CD4-positive, alpha-beta memory T cell (primary cell): ENCODE measurements at places on chromosomes 6 and 20. TPM values are rescaled to one million over a fixed set of nuclear protein-coding genes. Genes with fewer than 3 reads are reported as not detected.

THBD gene
- 0.50 TPM for total RNA-seq

SMLR1 gene
- not detected for total RNA-seq

SLC17A5 gene
- total RNA-seq = 16.1 TPM

DNAH8 gene
- total RNA-seq = 0.09 TPM

CST2 gene
- total RNA-seq = not detected

PDSS2 gene
- total RNA-seq = 11.4 TPM

KIAA0408 gene
- 6.9 TPM for total RNA-seq

SLC22A1 gene
- total RNA-seq = 0.93 TPM

SYNDIG1 gene
- total RNA-seq = not detected

VSTM2L gene
- total RNA-seq = not detected

SIRPA gene
- total RNA-seq = 1.8 TPM

KHDC1L gene
- not detected for total RNA-seq

COL21A1 gene
- not detected for total RNA-seq

TMEM244 gene
- 1.1 TPM for total RNA-seq

MDFI gene
- total RNA-seq = not detected

- no peak for DNase-seq
Observed at GRCh38 chr20:24359321-24360027, 110.0 kb upstream of the SYNDIG1 start.

GRCh38 chr6:165962366-165962765, 205.3 kb downstream of the TBXT start:
- DNase-seq = no peak

GRCh38 chr6:3943331-3943765, 94.2 kb downstream of the FAM50B start:
- no peak for DNase-seq

DNA sequence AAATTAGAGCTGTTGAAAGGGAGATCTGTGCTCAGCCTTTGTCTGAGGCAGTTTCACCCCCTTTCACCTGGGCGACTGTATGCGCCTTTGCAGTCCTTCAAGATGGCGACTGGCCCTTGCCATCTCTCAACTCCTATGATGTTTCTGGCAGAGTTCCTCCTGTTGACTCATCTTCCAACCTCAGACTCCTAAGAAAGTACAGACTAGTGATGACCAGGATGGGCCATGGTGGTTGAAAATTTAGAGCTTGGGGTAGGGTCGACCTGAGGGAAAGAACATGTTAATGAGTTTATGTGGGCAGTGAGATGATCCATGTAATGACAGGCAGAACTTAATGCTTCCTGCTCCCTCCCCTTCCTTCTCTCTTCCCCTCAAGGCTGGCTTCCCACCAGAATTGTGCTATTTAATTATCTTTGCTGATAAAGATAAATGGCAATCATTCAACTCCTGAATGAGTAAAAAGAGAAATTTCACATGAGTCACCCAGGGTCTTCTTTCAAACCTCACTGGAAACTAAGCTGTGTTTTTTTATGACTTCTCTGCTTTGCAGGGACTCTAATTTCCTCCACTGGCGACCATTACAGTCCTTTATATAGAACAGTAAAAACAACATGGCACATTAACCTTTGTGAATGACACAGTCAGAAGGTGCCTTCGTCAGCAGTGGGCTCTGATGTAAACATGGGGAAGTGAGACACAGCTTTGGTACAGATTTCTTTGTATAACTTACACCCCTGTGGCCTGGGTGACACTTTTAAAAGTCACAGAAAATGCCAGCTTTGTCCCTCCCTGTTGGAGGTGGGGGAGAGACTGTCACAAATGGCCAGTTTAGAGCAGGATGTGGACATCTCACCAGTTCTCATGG, 103.5 kb downstream of the SCP2D1 start:
- no peak for DNase-seq

- DNase-seq = peak; percentile 44
Observed at GRCh38 chr6:116476002-116476678, 15.0 kb downstream of the CALHM6 start.

DNA sequence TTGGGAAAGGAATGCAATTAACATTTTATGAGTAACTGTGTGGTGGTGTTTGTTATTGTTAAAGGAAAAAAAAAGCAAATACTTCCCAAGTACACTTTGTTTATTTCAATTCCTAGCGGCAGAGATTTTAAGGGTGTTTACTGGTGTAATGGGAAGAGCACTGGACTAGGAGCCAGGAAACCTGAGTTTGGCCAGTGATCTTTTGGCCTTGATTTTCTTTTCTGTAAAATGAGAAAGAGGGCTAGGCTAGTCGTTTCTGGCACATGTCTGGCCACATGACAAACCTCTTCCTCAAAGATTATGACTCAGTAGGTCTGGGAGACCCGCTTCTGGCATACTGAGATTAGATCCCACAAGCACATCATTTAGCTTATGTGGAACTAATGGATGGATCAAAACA, 428.1 kb upstream of the NOX3 start:
- no peak for DNase-seq

DNA sequence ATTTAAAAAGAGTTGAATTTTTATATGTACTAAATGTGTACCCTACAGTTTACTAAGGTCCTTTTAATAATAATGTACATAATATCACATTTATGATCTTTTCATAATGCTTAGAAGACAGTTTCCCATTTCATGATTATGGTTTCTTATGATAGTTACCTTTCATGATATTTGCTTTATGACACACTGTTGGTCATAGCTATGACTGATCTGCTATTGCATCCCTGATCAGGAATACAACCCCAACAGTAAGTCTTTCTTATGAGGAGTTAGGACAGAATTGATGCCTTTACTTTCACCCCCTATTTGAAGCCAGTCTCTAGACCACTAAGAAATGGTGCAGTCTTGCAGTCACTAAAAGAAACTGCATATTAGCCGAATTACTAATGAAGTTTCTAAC, 31.0 kb downstream of the LCA5 start:
- DNase-seq = no peak

GRCh38 chr6:112086744-112087135, 542 bp downstream of the TUBE1 start:
- DNase-seq = no peak

DNA sequence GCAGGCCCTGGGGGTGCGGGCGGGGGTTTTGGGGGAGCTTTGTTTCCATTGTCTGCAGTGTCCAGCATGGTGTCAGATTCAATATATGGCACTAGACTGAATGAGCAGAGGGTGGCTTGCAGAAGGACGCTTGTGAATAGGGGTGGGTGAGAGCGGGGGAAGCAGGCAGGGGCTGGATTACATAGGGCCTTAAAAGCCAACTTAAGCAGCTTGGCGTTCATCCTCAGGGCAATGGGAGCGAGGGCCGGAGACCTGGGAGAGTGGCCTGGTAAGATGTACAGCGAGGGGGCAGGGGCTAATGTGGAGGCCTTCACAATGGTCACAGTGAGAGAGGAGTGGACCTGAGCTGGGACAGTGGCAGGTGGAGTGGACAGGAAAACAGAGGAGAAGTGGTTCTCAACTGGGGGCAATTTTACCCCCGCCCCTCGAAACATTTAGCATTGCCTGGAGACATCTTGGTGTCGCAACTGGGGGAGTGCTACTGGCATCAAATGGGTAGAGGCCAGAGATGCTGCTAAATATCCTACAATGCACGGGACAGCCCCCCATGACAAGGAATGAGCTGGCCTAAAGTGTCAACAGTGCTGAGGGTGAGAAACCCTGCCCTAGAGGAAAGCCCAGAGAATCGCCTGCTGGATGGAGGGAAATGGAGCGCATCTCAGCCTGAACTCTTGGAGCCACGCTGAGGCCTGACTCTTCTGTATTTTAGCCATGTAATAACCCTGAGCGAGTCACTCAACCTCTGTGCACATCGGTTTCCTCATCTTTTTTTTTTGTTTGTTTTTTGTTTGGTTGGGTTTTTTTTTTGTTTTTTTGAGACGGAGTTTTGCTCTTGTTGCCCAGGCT, 15.1 kb upstream of the BAK1 start:
- no peak for DNase-seq

- peak; percentile 42 for DNase-seq
Observed at GRCh38 chr6:29834564-29835436, 7.2 kb downstream of the HLA-G start.

GRCh38 chr20:17530716-17531664, at the start of gene BFSP1:
Gene BFSP1, minus strand, starts transcription at chr20:17531379. Its CDS starts 50 bp downstream, at chr20:17531329.
- DNase-seq = peak; percentile 57

- no peak for DNase-seq
Observed at GRCh38 chr20:52103335-52103912, 88.2 kb downstream of the ZFP64 start.

DNA sequence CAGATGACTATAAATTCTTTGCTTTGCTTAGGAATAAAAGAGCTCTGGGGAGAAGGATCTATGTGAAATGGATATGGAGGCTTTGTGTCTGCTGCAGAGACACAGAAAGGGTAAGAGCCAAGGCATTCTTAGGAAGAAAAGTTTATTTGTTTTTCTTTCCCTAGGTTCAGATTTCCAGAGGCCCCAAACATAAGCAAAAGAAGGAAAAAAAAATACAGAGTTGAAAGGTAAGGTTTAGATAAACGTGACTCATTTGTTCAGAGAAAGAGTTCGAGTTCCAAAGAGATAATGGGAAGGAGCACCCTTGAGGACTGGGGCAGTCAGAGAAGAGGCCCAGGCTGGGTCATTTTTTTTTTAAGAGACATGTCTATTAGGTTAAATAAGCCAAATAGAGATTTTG, 27.4 kb upstream of the BMP5 start:
- no peak for DNase-seq

- no peak for DNase-seq
Observed at GRCh38 chr6:107864226-107865127, 40.4 kb upstream of the SCML4 start.

- DNase-seq = no peak
Observed at GRCh38 chr6:83047065-83047754, 18.4 kb downstream of the UBE3D start.

GRCh38 chr20:31569163-31570020, 35.7 kb upstream of the ID1 start:
- DNase-seq = peak; percentile 44

DNA sequence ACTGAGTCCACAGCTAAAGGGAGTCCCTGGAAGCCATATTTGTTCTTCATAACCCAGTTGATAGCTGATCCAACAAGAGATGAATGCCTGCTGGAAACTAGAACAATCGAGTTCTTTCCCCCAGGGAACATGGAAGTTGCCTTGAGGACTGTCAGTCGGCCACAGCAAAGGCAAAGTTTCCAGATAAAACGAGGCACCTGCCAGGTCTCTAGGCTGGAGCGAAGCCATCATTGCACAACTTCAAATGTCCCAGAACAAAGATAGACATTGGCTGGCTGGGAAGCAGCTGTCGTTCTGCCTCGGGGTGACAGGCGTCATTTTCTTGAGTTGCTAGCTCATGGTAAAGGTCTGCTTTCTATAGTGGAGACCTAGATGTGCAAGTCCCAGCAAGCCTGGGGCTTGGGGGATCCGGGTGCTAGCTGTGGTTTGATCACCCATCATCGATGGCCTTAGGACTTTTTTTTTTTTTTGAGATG, 184.4 kb upstream of the ZNF217 start:
- DNase-seq = no peak

DNA sequence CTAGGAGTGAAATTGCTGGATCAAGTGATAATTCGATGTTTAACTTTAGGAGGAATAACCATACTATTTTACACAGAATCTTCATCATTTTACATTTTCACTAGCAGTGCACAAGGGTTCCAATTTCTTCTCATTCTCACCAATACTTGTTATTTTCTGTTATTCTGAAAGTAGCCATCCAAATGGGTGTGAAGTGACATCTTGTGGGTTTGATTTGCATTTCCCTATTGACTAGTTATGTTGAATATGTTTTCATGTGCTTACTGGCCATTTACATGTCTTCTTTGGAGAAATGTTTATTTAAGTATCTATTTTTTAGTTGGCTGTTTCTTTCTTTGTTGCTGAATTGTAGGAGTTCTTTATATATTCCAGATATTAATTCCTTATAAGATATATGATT, 164.3 kb downstream of the CD109 start:
- DNase-seq = no peak

DNA sequence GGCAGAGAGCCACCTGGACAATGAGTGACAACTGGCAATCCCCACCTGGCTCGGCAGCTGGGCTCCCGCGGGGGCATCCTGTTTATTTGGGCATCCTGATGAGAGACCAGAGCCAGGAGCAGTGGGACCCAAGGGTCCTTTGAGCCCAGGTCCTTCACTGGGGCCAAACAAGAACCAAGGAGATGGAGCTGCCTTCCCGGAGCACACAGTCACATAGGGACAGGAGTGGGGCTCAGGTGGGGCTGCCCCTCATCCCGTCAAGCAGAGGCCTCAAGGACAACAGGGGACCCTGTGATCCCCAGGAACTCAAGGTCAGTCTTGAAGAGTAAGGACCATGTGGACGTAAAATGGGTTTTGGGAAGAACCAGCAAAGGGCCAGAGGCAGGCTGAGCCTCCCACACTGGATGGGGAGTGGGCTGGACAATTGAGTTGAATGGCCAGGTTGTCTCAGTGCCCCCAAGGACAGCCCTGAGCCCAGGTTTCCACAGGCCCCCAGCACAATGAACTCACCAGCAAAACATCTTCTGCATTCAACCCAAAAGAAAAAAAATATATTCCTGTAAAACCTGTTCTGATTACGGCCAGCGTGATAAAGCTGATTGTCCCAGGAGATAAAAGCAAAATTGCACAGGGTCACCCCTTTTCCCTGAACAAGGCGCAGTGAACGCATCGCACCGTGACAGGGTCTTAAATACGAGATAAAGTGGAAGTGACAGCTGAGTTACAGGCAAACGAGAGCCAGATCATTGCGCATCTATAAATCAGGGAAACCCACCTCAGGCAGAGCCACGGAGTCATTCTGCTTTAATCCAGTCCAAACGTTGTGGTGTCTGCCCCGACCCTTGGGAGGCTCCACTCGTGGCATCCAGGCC, 86.2 kb downstream of the ANKRD60 start:
- DNase-seq = no peak

DNA sequence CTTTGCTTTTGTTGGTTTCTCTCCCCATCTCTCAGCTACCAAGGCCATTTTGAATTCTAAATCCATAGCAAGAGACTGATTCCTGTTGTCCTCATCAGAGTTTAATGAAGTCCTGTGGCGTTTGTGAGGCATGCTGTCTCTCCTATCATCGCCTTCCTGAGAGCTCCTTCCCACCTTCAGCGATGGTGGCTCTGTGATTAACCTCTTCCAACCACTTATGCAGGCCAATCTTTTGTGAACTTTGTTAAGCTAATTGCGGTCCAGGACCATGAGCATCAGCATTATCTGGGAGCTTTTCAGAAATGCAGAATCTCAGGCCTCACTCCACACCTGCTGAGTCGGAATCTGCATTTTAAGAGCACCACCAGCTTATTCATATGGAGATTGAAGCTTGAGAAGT, 272.5 kb upstream of the CDYL start:
- DNase-seq = no peak

DNA sequence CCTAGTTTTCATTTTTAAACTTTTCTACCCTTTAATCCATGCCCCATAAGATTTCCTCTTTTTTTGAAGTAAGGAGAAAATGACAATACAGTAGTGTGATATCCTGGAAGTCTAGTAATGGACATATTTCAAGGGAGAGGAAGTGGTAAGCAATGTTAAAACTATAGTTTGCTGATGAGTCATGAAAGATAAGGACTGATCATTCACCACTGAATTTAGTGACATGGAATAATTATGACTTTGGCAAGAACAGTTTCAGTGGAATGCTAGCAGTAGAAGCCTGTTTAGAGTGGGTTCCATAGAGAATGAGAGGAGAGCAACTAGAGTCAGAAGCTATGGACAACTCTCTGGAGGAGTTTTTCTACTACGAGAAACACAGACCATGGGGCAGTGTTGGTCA, 24.9 kb upstream of the SLC2A12 start:
- no peak for DNase-seq

- no peak for DNase-seq
Observed at GRCh38 chr6:139686308-139686707, 311.9 kb upstream of the CITED2 start.

- no peak for DNase-seq
Observed at GRCh38 chr6:168860987-168861386, 392.7 kb downstream of the THBS2 start.
